HTR-8/SVneo (cell line): ENCODE measurements at places on chromosomes 5 and 9.
A peak's percentile ranks its signal among the peaks of the same experiment; 100 is the strongest.

DNA sequence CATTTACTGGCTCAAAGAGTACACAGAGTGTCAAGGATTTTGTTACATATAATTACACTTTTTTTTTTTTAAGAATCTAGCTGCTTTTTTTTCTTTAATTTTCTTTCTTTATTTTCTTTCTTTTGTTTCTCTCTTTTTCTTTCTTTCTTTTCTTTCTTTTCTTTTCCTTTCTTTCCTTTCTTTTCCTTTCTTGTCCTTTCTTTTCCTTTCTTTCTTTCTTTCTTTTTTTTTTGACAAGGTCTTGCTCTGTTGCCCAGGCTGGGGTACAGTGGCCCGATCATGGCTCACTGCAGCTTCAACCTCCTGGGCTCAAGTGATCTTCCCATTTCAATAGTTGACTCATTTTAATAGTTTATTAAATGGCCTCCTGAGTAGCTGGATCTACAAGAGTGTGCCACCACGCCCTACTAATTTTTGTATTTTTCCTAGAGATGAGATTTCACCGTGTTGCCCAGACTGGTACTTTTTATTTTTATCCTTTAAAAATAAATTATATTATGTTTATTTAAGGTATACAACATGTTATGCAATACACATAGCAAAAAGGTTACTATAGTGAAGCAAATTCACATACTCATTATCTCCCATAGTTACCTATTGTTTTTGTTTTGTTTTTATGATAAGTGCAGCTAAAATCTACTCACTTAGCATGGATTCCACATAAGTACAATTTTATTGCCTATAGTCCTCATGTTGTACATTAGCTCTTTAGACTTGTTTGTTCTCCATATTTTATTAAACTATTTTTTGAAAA lies 381.5 kb upstream of the KLF4 start:
- no peak for DNase-seq

DNA sequence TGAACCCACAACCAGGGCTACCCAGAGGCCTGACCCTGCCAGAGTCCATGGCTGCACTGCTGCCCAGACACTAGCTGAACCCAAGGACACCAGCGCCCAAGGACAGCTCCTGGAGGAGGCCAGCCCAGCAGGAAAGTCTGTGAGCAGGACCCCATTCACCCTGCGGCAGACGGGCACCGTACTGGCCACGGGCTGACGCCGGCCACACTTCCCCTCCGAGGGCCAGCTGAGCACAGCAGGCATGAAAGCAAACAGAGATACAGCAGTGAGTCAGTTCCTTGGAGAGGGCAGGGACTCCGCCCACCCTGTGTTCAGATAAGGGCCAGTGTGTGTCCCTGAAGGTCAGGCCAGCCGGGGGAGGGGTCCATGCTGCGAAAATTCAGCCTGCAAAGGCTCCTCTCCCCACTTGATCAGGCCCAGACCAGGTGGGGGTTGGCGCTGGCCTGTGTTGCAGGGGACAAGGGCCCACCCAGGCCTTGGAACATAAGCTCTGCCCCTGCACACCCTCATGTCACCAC lies 3.2 kb downstream of the RNF208 start:
- no peak for DNase-seq

GRCh38 chr9:136366826-136367225 lies 3.3 kb upstream of the DNLZ start:
- DNase-seq, result no peak

DNA sequence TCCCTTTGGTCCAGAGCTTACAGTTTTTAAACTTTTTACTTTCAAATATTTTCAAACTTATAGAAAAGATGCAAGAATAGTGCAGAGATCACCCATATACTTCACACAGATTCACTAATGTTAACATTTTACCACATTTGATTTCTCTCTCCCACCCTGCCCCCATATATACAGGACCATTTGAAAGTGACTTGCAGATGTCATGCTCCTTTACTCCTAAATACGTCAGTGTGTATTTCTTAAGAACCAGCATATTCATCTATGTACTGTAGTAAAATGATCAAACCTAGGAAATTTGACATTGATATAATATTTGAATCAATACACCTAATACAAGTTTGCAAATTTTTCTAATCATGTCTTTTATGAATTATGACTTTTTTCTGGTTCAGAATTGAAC lies 100.4 kb upstream of the CHD1 start:
- no peak for DNase-seq

GRCh38 chr5:57157131-57157530 lies 16.7 kb upstream of the GPBP1 start:
- no peak for DNase-seq

DNA sequence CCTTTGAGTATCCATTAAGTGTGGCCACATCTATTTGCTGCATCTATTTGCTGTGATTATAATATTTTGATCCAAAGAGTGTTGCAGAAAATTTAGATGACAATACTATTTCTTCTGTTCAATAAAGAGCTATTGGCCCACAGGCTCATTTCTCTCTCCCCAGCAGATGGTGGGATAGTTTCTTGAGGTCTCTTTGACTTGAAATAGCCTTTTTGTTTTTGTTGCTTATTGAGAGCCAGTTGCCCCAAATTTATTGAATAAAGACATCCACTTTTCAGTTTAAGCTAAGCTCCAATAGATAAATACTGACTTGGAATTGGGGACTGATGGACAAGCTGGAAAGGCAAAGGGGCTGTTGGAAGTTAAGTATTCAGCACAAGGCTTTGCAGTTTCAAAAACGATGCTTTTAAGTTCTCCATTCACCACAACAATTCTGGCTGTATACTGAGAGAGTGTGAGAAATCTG lies 290.1 kb upstream of the MPDZ start:
- no peak for DNase-seq

DNA sequence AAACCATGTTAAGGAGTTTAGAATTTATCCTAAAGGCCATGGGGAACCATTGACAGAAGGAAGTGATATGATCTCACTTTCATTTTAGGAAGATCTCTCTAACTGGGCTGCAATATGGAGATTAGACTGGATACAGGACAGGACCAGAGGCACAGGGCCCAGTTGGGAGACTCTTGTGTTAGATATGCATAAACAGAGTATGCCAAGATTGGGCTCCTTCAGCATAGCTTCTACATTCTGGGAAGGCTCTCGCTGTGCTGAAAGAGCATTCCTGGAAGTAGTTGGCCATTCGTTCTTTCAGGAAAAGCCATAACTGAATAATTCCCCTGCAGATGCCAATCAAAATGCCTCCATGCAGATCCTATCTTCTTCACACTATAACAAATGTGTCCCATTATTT lies 204.5 kb downstream of the CWC27 start:
- DNase-seq, result no peak

DNA sequence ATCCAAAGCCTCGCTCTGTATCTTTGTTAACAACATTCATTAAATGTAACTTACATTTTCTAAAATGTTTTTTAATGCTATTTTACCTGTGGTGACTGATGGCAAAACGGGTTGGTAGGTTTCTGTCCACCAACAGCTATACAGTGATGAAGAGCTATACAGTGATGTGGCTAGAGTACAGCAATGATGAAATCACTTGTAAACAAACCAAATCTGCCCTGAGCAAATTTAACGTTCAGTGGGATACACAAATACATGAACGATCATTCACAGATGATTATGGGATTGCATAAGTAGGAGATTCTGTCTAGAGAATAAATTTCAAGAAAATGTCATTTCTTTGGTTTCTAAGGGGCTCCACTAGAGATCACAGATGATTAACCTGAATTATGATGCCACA lies 132.7 kb downstream of the MPDZ start:
- DNase-seq, result no peak

DNA sequence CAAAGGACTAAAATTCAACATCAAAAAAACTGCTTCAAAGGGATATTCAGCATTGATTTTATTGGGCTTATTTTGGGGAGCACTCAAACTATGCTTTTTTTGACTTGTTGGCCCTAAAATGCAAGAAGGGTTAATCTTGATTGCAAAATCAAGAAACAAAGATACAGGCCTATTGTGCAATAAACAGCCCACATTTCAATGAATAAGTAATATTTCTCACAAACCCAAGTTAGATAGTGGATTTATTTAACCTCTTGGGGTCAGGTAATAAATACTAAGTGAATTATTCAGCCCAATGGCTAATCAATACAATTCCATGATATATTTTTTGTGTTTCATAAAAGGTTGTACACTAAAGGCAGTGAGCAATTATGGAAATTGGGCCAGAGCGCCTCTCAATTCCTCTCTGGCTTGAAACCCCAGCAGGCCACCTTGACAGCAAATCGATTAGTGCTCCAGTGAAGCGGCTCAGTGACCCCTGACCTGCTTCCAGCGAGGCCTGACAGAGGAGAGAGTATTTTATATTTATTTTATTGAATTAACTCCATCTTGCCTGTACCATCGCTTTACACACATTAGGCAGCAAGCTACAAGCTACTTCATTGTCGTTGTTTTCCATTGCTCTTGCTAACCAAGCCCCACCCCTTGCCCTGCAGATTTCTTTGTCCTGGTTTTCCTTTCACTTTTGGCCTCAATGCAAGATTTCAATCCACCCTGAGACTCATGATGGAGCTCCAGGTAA lies 65.5 kb downstream of the EBF1 start:
- no peak for DNase-seq

DNA sequence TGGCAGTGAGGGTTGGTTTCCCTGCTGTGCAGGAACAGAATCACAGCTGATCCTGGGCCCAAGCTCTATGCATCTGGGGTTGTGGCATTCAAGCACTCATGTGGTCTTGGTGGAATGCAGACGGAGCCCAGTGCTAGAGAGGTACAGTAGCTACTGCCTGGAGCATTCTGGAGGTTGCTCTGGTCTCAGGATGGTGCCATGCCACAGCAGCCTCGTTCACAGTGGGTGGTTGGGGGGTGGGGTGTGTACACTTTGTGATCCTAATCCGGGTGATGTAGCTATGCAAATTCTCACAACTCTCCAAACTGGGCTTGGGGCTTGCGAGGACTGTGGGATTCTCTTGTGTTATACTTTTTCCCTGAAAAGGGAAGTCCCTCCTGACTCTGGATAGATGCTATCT lies 45.2 kb downstream of the FGD3 start:
- no peak for DNase-seq

DNA sequence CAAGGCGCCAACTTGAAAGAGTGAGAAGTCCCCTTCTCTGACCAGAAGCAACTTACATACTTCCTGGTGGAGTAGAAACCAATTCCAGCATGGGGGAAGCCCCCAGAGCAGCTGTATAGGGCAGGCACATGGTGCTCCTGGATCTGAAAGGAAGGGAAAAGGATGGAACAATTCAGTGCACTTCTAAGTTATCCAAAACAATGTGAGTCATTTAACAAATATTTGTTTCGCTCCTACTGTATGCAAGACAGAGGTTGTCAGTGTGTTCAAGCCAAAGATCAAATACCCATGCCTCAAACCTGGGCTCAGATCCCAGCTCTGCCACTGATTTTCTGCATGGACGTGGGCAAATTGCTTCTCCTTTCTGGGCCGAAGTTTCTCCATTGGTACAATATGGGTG lies 67.1 kb downstream of the LHX2 start:
- DNase-seq, result peak; percentile 56

GRCh38 chr5:125463466-125464092 lies 717.1 kb upstream of the ZNF608 start:
- no peak for DNase-seq

DNA sequence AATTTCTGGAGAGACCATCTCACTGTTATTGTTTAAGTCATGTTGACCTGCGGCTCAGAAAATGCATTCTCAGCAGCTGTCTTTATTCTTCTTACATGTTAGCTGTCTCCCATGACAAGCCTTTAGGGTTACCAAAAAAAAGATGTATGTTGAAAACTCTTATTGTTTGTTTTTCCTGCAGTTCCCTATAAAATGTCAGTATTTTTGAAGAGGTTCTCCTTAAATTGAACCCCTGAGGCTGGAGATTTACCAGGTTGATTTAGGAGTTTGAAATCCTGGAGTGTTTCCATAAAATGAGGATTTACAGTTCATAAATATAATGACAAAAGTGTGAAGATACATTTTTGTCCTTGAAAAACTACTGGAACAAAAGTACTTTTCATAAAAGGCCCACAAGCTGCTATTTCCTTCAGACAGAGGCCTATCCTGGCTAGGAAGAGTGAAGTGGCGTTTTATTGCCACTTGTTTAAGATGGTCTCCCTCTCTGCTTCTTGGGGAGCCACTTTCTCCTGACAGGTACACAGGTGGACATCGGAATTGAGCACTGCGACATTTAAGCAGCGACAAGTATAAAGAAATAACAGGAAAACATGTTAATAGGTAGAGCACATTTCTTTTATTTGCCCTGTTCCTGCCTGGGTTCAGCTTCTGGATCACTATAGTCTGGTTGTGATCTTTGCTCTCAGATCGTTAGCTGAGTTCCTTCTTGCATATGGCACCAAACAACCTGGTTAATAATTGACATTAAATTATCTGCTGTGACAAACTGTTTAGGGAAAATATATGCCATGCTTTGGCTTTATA lies 344.8 kb upstream of the RPS23 start:
- DNase-seq, result no peak

- DNase-seq, result peak; percentile 64
These were observed 8.7 kb upstream of the GFRA3 start for GRCh38 chr5:138282920-138283742.

GRCh38 chr5:179316982-179317381 lies 28.3 kb downstream of the ADAMTS2 start:
- DNase-seq, result no peak

GRCh38 chr9:81543695-81544094 lies 145.7 kb downstream of the TLE1 start:
- no peak for DNase-seq

DNA sequence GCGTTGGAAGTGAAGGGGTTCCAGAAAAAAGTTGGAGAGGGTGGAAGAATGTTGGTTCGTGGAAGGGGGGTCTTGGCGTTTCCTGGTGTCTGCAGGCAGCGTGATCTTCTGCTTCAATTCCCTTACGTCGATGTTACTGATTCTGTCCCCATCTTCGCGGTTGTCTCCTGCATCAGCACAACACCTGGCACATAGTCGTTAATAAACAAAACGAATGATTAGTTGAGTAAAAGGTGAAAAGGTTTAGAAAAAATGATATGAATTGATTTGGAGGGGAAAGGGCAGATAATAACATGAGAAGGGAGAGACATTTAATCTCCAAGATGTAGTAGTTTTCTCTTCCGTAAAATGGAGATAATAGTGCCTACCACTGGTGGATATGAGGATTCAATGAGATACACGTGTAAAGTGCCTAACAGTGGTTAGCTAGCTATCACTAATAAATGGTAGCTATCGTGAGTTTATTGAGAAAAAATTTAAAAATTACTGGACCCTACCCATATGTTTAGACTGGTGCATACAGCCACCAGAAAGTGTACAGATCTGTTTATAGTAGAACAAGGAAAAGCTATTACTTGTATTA lies 556 bp downstream of the MTREX start:
- DNase-seq, result peak; percentile 17

DNA sequence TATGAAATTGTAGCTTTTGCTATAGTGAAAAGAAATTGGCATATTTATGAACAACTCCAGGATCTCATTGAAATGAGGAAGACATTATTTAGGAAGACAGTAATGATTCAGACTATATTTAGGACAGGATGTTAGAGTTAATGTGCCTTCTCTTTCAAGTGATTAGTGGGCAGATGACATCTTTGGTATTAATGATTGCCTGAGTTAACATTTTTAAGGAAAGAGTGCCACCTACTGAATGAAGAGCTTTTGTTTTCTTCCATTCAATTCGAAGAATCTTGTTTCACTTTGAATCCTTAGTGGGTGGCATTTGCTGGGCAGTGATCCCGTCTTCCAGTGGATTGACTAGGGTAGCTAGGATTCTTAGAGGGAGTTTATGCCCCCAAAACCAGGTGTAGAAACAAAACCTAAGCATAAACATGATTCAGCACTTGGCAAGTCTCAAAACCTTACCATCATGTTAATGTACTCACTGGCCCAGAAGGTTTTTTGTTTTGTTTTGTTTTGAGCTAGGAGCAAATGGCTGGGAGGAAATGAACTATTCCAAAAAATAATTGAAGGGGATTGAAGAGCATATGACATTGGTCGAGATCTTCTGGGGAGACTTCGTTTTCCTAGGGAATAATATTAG lies 23.2 kb downstream of the MAP3K1 start:
- no peak for DNase-seq
